ENCODE measurements at places on chromosomes 13 and 19. TPM values are rescaled to one million over a fixed set of nuclear protein-coding genes. Genes with fewer than 3 reads are reported as not detected.

Gene SLC44A2
- 241 TPM for total RNA-seq

Gene PTOV1
- 163 TPM for total RNA-seq

GRCh38 chr13:41631296-41631965 lies 174.1 kb downstream of the RGCC start:
- H3K4me1 ChIP-seq = no peaks in the 10 kb centered on the region
- no peak for DNase-seq
- H3K4me3 ChIP-seq = no peak overlapping the region
- H3K36me3 ChIP-seq = no peaks in the 10 kb centered on the region
- H3K27ac ChIP-seq = no peak overlapping the region

- H3K36me3 ChIP-seq = no peaks in the 10 kb centered on the region
- H3K27ac ChIP-seq = no peak overlapping the region
- no peaks in the 10 kb centered on the region for H3K4me1 ChIP-seq
- no peak for DNase-seq
- no peak overlapping the region for H3K4me3 ChIP-seq
Measured at GRCh38 chr13:44620057-44620456, 43.9 kb upstream of the TSC22D1 start.

DNA sequence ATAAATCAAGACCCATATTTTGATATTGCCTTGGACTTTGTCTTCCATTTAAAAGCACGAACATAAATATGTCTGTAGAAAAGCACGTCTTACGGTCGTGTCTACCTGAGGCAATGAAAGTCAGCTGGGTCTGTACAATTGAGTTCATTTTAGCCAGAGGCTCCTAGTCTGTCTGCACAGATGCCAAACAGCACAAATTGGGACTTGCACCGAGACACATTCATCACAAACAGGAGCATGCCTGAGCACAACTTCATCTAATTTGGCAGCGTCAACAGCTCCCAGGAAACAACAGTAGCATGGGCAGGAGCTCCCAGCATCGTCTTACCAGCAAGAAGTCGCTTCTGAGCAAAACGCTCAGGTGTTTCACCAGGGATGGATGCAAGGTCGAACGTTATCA lies 687.0 kb downstream of the EFNB2 start:
- H3K4me1 ChIP-seq = no peaks in the 10 kb centered on the region
- H3K27ac ChIP-seq = no peak overlapping the region
- H3K36me3 ChIP-seq = no peaks in the 10 kb centered on the region
- H3K27me3 ChIP-seq = no peaks in the 10 kb centered on the region
- H3K4me3 ChIP-seq = no peak overlapping the region

Data from naive thymus-derived CD4-positive, alpha-beta T cell (primary cell).